ENCODE measurements at places on chromosomes 7 and 10.

- no peak for DNase-seq
Measured at GRCh38 chr7:70446448-70447143, 685.3 kb upstream of the GALNT17 start.

DNA sequence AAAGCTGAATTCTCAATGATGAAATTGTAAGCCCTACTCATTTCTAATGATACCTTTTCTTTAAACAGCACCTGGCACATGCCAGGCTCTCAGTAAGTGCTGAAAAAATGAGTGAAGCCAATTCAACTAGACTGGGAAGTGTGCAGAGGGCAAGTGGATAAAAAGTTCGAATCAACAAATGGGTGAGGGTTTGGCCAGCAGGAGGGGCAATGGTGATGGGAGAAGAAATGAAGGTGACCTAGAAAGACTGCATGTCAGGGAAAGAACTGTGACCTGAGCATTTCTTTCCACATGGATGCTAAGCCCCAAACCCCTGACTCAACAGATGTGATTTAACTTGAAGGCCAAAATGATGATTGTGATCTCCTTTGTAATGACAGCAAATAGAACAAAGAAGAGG lies 54.6 kb downstream of the DKK1 start:
- DNase-seq = no peak

- DNase-seq = no peak
Measured at GRCh38 chr10:3002304-3002703, 65.0 kb upstream of the PFKP start.

DNA sequence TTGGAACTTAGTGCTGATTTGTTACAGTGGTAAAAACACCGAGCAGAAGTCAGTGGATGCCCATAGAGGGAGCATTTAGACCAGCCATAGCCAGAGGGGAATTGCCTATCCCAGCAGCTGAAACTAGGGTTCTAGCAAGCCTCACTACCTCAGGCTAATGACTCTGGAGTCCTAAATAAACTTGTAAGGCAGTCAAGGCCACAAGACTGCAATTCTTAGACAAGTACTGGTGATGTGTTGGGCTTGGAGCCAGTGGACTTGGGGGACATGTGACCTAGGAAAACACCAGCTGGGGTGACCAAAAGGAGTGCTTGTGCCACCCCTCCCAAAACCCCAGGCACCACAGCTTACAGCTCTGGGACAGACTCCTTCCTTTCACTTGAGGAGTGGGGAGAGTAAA lies 209.0 kb downstream of the MAGI2 start:
- no peak for DNase-seq

DNA sequence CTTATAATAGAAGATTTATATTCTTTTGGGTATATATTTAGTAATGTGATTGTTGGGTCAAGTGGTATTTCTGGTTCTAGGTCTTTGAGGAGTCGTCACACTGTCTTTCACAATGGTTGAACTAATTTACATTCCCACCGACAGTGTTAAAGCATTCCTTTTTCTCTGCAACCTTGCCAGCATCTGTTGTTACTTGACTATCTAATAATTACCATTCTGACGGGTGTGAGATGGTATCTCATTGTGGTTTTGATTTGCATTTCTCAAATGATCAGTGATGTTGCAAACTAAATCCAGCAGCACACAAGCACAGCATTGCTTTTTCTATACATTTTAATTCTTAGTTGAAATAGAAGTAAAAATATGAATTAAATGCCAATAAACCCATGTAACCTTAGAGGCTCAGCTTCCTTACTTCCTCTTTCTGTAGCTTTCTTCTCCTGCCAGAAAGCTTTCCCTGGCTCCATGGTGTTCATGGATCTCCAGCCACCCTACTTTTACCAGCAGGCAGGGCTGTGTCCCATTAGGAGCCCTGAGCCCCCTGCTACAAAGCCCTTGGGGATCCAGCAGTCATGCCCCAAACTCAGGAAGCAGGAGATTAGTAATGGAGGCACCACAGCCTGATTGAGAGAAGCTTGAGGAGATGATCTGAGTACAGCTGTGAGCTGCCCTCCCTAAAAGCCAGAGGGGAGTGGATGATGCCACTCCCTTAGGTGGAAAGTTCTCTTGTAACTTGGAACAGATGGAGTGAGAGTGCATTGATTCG lies 158.6 kb downstream of the TMEM178B start:
- no peak for DNase-seq

GRCh38 chr7:83162402-83163256 lies at the start of gene PCLO:
Gene PCLO (minus strand): TSS chr7:83162884. CDS start chr7:83162592, 292 bp downstream.
- DNase-seq = no peak

- DNase-seq = no peak
Measured at GRCh38 chr10:113267619-113268562, 285.0 kb upstream of the HABP2 start.

DNA sequence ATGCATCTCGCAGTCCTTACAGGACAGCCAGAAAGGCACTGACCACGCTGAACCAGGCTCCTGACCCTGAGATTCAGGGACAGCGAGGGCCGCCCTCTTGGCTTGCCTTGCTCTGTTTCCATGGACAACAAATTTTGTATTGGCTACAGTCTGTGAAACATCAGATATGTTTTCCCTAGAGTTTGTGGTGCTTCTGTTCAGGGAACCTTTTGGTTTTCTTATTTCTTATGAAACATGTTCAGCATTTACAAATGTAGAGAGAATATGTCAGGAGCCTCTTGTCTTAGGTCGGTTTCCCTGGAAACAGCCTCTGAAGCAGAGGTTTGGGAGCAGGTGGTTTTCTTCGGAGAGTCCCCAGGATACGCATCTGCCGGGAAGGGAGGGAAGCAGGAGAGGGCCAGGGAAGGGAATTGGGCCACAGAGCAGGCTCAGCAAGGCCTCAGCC lies 260.1 kb downstream of the CCDC3 start:
- no peak for DNase-seq

DNA sequence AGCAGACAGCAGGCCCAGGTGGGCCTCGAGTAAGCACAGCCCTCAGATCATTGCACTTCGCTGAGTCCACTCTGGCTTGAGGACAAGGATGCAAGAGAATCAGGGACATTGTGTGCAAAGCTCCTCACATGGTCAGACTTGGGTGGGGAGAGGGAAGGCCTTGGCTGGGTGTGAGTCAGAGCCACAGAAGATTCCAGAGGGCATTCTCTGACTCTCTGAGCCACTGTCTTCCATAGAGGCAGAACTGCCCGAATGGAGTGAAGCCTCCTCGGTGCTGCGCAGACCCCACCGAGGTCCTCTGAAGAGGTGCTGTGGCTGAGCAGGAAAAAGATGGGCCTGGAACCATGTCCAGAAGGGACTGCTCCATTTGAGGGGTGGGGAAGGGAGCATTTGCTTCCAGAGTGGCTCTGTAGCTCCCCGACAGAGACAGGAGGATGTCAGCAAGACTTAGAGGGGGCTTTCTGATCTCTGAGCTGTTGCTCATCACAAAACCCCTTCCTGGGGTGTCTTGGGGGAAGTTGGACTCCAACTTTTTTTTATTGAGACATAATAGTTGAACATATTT lies 120.8 kb downstream of the PTPN20 start:
- no peak for DNase-seq

GRCh38 chr7:7769710-7770627 lies 51.6 kb upstream of the RPA3 start:
- DNase-seq = no peak

DNA sequence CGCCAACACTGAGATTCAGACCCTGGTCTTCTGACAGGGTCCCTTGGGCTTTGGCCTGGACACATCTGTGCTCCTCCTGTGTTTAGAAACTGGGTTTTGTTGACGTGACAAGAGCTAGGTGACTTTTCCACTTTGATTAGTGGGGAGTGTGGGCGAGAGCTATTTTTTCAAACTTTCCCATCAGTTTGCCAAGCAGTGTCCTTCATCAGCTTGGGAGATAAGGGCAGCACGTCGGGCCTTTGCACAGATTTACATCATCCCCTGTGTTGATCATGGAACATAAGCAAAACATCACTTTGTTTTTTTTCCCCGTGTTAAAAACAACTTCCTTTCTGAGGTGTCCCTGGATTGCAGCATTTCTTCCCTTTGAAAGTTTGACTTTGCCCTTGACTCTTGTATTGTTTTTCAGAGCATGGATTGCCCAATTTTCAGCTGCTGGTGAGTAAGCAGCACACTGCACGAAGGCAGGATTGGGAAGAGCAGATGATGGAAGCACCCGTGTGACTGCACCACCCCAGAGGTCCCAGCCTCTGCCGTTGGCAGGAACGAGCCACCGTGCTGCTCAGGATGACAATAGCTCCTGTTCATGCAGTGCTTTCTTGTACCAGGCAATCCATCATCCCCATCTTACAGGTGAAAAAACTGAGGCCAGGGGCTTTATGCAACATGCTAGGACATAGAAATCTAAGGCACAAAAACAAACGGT lies 6.4 kb upstream of the IGFBP1 start:
- no peak for DNase-seq

- no peak for DNase-seq
Measured at GRCh38 chr7:97357459-97357858, 240.0 kb downstream of the SDHAF3 start.

DNA sequence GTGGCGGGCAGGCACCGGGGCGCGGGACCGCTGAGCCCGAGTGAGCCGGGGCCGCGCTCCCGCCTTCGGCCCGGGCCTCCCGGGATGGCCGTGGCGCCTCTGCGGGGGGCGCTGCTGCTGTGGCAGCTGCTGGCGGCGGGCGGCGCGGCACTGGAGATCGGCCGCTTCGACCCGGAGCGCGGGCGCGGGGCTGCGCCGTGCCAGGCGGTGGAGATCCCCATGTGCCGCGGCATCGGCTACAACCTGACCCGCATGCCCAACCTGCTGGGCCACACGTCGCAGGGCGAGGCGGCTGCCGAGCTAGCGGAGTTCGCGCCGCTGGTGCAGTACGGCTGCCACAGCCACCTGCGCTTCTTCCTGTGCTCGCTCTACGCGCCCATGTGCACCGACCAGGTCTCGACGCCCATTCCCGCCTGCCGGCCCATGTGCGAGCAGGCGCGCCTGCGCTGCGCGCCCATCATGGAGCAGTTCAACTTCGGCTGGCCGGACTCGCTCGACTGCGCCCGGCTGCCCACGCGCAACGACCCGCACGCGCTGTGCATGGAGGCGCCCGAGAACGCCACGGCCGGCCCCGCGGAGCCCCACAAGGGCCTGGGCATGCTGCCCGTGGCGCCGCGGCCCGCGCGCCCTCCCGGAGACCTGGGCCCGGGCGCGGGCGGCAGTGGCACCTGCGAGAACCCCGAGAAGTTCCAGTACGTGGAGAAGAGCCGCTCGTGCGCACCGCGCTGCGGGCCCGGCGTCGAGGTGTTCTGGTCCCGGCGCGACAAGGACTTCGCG lies 534 bp downstream of the FZD9 start:
- DNase-seq = no peak

DNA sequence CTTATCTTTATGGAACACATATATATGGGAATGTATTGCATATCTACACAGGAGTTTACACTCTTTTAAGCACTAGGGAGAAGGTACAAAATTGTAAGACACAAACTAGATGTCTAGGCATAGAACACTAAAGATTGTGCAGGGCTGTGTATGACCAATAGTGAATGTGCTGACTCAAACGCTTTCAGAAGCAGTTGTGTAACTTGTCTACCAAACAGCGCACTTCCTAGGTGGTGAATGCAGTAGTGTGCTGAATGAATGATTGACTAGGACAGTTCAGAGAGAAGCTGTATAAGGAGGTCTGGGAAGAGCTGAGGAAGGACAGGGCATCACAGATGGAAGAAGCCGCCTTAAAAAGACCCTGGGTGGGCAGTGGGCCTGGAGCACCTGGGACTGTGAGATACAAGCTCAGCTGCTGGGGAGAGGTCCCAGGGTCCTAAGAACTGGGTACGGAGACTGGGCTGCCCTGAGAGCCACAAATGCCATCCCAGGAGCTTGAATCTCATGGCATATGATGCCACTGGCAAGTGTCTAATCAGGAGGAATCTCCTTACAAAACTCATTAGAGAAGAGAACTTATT lies 14.2 kb downstream of the CLRN3 start:
- no peak for DNase-seq

GRCh38 chr10:31757386-31757791 lies 171.2 kb downstream of the ARHGAP12 start:
- no peak for DNase-seq

- no peak for DNase-seq
Measured at GRCh38 chr10:3691482-3691881, 93.5 kb downstream of the KLF6 start.

GRCh38 chr10:20853276-20853675 lies 43.8 kb downstream of the NEBL start:
- DNase-seq = no peak

- DNase-seq = no peak
Measured at GRCh38 chr7:93048136-93048930, 69.4 kb downstream of the SAMD9 start.

- no peak for DNase-seq
Measured at GRCh38 chr7:151309311-151309710, 32.3 kb upstream of the NUB1 start.

DNA sequence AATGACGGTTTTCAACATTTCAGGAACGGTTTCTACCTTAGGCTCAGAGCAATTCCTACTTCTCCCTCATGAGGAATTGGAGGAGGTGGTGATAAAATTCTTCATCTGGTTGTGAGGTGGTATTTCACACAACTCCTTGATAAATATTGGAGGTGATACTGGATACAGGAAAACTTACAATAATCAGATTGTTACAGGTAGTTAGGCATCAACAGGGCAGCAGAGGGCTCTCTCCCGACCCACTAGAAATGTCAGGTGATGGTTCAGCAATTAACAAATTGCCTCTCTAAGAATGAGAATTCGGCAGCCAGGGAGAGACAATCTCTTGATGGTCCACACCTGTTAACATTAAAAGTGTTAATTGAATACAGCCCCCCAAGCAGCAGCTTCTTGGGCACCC lies 22.6 kb downstream of the ZNF786 start:
- DNase-seq = no peak

- no peak for DNase-seq
Measured at GRCh38 chr10:102834143-102834542, 3.1 kb downstream of the CYP17A1 start.

DNA sequence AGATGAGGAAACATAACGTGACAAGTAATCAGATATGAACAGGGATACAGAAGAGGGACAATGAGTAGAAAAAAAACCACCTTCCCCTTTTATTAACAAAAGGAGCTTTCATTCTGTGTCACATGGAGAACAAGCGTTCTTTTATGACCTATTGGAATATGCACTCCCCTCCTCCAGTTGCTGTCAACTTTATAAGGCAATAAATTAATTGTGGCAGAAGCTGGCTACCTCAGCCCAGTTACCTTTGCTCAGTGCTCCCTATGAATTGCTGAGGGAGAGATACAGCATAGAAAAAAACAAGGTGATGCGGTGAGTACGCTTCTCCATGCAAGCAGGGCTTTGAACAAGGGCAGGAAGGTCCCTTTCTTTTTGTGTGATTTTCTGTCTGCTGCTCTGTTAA lies at the start of gene MGAM2:
Gene MGAM2, plus strand, starts transcription at position 220 of the 400 bp plus-strand sequence. CDS start 5,156 bp downstream, outside the sequence.
- no peak for DNase-seq

- DNase-seq = no peak
Measured at GRCh38 chr10:47380341-47381102, 3.6 kb downstream of the ZNF488 start.

GRCh38 chr10:96130326-96130995 lies 364 bp downstream of the ZNF518A start:
- peak; percentile 63 for DNase-seq

- DNase-seq = no peak
Measured at GRCh38 chr7:3917436-3917835, 616.4 kb downstream of the SDK1 start.

GRCh38 chr10:52269233-52269632 lies 44.8 kb upstream of the DKK1 start:
- DNase-seq = no peak

- DNase-seq = no peak
Measured at GRCh38 chr7:30268586-30268985, 15.8 kb upstream of the ZNRF2 start.
